Right lobe of liver (tissue), 6 donors: ENCODE measurements at places on chromosomes 5 and 9. TPM values are rescaled to one million over a fixed set of nuclear protein-coding genes. Genes with fewer than 3 reads are reported as not detected.

POU5F2 gene
- total RNA-seq: 1.3 TPM

GFRA3 gene
- not detected for total RNA-seq

CMYA5 gene
- total RNA-seq: 3.2 TPM

DNA sequence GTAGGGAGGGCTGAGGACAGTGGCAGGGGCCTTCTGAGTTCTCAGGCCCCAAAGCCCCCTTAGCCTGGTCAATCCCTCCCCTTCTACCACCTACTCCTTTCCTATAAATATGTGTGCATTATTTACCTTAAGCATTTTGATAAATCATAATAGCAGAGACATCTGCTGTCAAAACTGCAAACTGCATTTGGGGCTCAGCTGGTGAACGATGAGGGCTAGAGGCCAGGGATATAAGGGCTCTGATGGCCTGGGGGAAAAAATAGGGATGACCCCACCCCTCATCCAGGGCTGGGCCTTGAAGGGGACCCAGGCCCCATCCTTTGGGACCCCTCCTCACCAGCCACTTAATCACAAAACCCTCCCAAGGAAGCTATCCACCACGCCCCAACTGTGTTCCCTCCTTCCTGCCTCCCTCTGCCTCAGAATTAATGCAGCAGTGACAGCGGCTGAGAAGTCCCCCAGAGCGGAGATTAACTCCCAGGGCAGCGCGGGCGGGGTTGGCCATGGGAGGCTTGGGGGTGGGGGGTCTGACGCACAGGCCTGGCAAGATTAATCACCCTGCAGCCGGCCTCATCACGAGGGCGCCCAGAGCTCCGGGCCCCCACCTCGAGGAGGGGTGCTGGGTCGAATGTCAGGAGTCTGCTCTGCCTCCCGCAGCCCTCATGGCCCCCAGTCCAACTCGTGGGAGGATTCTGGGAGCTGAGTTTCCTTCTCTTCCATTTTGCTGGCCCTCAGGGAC, 42.1 kb downstream of the CXXC5 start:
- no peak for DNase-seq

- no peak for DNase-seq
Observed at GRCh38 chr5:17412760-17413671, 85.0 kb upstream of the TAF11L2 start.
